ENCODE measurements at places on chromosomes 7 and 10.

- no peak for DNase-seq
Observed at GRCh38 chr10:61301575-61301974, 151.6 kb downstream of the TMEM26 start.

DNA sequence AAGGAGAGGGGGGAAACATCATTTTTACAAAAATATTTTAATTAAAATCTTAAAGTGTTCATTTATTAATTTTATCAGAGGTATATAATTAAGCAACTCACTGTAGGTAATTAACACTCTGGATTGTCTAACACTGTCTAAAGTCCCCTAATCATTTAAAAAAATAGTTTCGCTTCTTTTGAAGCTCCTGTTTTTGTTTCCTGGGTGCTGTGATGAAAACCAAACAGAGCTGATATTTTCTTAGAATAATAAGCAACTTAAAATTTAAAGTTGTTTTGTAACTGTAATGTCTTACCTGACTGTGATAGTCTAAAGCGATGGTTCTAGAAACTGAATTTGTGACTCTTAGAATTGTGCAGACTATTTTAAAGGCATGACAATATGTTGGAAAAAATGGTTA is 961.0 kb downstream of the GATA3 start:
- DNase-seq: no peak

DNA sequence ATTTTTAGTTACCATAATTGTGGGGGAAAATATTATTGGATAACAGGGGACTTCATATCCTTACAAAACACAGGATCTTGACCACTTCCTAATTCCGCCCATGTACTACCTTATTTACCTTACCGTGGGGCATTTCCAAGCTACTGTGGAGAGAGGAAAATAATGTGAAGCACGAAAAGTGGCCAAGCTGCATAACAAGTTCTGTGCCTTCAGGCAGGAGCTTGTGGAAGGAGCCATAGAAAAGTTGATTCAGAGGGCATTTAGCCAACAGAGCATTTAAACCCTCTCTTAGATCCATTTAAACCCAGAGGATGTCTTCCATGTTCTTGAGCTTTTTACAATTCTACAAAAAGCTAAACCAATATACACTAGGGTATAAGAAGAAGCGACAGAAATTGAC is 41.6 kb downstream of the DNAJB9 start:
- no peak for DNase-seq

DNA sequence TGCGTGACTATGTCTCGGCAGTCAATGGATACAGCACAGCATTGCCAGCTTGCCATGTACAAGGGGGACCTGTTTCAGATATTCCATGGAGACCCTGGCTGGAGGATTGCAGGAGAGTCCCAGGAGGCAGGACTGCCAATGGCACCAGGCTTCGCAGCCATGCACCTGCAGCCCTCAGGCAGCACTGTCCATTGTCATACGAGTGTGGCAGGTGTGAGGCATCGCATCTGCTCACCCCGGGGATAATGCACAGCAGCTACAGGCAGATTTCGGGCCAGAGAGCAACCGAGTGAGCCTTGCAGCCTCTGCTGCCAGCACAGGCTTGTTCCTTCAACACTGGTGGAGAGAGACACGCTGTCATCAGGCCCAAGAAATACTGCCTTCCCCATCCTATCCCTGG is 415.1 kb downstream of the PAXIP1 start:
- no peak for DNase-seq

DNA sequence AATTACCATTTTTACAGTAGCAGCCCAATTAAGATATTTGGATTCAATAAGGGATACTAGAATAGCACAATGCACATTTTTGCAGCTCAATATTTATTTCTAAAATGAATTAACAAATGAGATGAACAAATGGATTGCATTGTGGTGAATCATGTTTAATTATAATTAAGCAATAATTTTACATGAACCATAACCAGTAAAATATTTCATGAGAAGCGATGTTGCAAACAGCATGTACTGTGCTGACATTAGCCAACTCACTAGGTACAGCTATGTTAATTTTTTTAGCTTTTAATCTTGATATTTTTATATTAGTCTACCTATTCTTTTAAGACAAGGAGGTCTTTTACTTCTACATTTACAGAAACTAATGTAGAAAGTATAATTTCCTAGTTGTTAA is 399.1 kb upstream of the AKR1E2 start:
- no peak for DNase-seq

DNA sequence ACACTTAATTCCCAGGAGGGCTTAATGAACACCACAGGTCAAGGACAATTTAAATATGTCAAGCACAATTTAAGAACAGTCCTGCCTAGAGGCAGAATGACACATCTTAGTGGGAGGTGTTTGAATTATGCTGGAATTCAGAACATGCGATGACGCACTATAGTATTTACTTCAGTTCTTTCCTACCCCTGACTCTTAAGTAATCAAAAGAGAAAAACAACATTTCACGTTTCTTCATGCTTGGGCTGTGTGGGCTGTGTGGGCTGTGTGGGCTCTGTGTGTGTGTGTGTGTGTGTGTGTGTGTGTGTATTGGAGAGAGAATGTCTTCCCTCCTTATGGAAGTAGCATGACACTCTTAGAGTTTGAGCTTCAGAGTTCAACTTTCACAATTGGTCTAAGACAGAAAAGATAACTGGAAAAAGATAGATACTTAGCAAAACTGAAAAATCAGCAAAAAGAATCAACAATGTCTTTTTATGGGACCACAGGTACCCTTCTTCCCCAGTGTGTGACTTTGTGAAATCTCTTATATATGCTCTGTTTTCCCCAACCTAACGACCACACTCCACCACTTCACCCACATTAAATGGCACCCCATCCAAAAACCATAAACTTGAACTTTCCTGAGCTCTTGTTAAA is 33.7 kb upstream of the CABCOCO1 start:
- DNase-seq: no peak

DNA sequence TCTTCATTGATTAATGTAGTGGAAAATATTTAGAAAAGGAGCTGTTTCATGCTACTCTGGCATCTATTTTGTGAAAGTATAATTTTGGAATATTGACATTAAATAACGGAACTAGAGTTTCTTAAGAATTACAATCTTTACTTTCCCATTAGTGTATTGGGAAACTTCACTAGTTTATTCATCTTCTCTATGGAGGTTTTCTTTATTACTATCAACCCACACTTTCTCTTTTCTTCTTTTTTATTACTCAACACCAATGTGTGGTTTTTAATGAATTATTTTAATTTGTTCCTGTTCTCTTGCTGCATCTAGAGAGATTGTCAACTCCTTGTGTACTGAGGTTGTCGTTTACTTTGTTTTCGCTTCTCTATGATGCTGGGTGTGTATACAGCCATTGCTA is 20.4 kb upstream of the ITGB8 start:
- no peak for DNase-seq

DNA sequence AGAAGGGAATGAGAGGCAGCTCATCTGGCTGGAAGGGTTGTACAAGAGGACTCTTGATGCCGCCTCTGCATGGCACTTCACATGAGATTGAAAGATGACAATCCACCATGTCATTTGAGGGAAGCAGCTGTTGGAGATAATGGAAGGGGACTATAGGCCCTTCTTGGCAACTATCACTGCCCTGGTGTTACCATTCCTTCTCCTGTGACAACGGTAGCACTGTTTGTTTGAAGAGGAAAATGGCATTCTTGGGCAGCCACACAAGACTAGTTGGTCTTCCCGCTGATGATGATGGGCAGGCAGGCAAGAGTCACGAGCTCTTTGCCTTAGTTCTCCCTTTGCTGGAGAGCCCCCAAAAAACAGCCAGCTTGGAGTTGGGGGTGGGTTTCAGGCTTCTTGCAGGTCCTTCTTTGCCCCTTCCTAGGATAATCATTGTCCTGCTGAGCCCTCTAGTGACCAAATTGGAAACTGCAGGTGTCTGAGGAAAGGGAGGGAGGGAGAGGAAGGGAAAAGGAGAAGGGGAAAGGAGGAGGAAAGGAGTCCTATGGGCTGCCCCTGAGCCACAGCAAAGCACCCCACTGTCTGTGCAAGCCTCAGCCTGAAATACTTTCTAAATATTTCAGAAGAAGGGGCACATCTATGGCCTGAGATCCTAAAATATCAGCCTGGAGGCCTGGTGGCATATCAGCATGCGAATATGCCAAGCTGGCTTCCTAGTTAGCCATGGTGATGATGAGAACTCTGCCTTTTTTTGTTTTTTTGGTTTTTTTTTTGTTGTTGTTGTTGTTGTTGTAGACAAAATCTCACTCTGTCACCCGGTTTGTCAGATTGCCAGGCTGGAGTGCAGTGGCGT is 165.6 kb upstream of the KMT2E start:
- DNase-seq: peak; percentile 12

DNA sequence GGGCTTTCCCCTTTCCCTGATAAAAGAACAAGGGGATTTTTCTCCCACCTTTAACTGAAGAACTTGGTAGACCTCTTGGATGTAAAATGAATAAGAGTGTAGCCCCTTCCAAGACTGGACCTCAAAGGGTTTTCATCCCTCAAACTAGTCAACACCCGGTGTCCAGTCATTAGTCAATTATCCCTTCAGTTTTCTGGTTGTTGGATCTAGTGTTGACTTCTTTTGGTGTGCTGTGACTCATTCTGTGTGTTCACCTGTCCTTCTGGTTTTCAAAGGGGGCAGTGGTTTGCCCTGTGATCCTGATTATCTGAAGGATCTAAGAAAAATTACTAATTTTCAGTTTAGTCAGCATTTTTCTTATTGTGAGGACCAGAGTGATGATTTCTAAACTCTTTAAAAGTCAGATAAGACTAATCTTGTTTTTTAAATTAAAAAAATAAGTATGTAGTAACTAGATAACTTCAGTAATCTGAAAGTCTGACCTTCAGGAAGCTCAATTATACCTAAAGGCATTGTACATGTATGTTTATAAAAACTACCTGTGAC is 583.5 kb downstream of the CNTNAP2 start:
- no peak for DNase-seq

DNA sequence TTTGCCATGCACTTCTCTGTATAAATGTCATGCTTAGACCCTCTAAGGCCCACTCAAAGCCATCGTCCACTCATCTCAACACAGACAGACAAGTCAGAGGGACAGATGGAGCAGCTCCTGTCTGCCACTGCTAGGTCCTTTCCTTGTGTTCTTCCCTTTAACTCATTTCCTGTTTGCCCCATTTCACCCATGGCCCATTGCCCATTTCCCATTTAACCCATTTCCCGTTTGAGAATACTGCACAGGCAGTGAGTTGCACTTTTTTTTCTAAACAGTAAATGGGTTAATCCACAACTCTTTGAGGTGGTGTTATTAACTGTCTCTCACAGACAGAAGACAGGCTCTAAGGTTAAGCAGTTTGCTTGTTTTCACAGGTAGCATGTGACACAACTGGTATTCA is 179.3 kb downstream of the NPSR1 start:
- no peak for DNase-seq

GRCh38 chr7:99768471-99768870 is 15.5 kb downstream of the CYP3A4 start:
- DNase-seq: no peak

DNA sequence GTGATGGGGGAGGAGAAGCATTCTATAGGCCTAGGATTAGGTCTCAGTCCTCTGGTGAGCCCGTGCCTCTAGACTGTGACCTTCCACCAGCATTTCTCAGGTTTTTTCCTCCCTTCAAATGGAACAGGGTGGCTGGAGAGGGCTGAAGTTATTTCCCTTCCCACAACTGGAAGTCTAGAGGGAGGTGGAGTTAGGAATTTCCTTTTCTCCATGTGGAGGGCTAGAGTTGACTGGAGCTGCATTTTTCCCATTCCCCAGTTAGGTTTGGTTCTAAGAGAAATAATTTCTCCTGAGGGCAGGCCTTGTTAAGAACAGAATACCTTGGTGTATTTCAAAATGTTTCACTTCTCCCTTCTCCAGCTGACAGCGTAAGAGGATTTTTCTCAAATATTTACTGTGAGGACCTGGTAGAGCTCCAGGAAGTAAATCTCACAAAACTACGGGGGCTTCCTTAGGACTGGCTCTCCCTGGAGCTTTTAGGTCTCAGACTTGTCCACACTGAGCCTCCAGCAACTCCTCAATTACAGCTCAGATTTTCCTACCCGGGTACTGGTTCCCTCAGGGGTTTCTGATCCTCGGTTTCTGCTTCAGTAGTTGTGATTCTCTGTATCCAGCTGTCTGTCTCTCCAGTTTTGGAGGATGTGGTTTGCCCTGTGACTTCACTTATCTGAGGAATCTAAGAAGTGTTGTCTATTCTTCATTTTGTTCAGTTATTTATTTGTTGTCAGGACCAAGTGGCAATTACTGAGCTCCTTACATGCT is 6.0 kb upstream of the REEP3 start:
- DNase-seq: peak; percentile 63

- DNase-seq: no peak
Observed at GRCh38 chr7:148735141-148735540, 36.4 kb downstream of the CUL1 start.

DNA sequence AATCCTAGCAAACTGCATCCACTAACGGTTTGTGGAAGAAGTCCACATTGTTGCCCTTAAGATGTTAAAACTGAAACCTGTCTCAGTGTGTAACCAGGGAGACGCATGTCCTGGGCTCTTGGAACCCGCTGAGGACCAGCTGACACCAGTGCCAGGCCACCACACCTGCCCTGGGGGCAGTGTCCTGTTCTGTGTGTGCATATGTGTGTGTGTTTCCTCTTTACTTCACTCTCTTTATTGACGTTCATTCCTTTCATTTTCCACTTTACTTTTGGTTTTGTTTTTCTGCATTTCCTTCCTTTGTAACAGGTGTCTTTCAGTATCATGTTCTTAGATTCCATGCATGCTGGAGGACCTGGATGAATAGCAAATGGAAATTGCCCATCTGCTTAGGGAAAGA is 83.8 kb downstream of the TEX36 start:
- DNase-seq: no peak

DNA sequence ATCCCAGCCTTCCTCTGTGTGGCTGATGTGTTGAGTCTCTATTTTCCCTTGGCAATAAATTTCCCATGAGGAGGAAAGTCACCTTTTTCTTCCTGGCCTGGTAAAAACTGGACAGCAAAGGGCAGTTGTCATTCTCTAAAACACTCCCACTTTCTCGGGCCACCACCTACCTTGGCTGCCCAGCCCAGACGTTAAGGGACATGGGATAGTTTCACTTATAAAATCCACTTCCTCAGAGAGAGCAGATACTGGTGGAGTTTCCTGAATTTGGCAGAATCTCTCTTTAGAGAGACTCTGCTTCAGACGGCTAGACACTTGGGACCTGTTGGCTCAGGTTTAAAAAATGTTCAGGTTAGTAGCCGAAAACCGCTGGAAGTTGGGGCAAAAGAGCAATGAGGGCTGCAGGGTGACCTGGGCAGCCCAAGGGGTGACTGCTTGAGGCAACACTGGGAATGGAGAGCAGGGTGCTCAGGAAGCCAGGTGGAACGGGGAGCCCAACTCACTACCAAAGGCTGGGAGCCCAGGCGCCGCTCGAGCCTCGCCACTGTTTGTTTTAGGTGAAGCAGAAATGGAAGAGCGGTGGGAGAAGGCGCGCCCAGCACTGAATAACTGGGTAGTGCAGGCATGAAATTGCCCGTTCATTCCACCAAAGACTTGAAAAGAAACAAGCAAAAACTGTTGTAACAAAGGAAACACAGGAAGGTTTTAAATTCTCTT is 186.1 kb downstream of the TRIL start:
- no peak for DNase-seq
